Stimulated activated CD4-positive, alpha-beta T cell treated with anti-CD3 and anti-CD28 coated beads, Interleukin-1b, Interleukin-23, amount 100 ng/mL, for 1 hour (primary cell): ENCODE measurements at places on chromosomes 7 and 10.

- no peak for DNase-seq
These were observed 691.1 kb downstream of the PHTF2 start for GRCh38 chr7:78489476-78490240.

DNA sequence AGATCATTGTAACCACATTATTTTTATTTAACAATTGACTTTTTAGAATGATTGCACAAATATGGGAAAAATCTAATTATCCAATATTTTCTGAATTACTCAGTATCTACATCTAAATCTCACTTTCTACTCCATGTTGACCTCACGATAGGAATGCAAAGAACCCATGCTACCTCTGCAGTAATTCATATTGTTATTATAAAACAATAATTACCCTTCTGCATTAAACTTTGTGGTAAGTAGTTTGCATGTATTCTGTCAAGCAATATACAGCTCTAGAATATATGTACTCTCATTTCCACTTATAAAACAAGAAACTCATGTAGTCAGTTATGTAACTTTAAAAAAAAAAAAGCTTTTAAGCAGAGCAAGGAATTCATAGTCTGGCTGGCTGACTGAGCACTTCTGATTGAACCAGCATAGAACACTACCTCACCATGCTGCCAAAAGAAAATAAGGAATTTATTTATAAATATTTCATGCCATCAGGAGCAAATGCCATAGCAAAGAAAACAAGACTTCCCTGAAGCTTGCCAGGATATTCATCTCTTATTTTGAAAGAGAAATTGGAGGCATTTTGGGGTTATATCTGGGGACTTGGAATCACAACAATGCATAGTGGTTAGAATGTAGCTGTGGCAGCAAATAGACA, 895.7 kb downstream of the XPNPEP1 start:
- no peak for DNase-seq

DNA sequence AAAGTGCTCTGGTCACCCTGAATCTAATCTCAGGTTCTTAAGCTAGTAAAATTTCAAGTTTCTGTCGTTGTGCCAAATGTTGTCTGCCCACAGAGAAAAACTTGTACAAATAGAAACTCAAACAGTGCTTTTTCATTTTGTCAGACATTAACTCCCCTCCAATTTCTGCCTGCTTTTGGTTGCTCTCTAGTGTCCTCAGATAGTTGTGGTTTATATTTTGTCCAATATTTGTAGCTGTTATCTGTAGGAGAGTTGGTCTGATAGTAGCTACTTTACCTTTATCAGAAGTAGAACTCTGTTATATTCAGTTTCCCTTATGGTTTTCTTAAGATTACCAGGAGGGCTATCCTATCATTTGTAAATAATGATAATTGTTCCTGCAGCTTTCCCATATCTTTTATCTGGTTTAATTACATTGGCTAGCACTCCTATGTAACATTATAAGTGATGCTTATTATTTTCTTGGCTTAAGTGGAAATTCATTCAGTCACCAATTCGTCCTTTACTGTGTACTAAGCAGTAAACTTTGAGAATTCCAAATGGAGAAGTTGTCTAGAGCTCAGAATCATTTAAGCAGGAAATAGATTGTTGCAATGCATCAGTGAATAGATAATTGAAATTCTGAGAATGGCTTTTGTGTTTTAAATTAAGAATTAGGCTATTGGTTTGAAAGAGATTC, 91.0 kb downstream of the ANKIB1 start:
- no peak for DNase-seq

- DNase-seq, result no peak
These were observed 260.8 kb downstream of the FGFR2 start for GRCh38 chr10:121337427-121337826.

DNA sequence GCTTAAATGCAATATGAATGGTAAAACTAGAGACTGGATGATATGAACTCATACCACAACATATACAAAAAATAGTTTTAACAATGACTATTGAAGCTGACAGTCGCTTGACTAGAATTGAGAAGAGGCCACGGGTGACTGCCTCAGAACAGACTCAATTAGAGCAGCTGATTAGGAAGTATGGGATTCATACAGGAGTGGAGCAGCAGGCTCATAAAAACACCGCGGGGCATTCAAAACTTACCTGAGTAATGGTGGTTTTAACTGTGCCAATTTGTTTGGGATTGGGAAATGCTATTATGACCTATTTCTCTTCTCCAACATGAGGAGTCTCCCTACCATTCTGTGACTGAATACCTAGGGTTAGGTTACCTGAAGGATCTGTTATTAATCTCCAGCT, 2.1 kb downstream of the CADPS2 start:
- no peak for DNase-seq

DNA sequence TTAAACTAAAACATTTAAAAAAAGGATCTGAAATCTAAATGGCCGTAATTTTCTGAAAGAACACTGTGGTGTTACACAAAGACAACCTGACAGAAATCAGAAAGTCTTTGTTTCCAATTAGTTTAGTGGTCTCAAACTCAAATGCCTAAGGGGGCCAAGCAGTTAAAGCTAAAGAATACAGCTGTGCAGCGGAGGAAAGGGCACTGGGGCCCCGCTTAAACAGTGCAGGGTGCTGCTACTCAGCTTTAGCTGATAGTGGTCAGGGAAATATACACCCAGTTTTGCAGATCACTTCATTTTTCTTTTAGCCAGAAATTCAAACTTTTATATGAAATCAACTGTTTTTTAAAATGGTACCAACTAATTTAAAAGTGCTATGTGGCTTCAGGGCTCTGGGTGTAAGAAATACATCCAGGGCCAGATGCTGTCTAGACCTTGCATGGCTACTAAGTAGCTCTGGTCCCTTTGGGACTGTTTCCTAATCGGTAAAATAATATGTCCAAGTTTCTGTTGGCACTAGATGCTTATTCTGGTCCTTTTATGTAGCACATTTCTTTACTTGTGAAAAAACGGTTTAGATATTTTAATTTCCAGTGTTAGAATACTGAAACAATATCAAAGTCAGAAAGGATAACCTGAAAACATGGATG, 161.8 kb upstream of the LAMB4 start:
- DNase-seq, result no peak

DNA sequence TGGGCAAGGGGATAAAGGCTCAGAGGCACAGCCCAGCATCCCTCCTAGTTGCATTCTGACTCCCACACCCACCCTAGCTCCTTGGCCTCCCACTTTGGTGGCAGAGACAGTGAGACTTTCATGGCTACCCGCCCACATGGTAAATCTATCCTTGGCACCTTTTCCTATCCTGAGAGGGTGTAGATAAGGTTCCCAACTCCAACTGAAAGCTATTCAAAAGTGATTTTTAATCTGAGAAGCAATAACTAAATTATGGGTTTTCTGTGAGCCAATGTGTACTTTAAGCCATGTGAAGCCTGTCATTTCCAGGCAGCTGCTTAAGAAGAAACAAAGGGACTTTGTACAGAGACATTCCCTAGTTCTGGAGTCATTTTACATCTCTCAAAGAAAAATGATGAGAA, 9.1 kb downstream of the LAMB1 start:
- DNase-seq, result no peak

DNA sequence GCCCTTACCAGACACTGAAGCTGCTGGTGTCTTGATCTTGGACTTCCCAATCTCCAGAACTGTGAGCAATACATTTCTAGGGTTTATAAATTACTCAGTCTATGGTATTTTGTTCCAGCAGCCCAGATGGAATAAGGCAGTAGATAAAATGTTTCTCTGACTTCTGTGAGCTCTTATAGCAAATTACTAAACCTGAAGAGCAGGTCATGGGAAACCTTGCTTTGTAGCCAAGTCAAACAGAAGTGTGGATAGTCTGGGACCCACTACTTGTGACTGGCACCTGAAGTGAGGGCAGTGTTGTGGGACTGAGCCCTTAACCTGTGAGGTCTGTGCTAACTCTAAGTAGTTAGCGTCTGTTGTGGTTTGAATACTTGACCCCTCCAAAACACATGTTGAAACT, 4.6 kb upstream of the TBRG4 start:
- DNase-seq, result no peak

DNA sequence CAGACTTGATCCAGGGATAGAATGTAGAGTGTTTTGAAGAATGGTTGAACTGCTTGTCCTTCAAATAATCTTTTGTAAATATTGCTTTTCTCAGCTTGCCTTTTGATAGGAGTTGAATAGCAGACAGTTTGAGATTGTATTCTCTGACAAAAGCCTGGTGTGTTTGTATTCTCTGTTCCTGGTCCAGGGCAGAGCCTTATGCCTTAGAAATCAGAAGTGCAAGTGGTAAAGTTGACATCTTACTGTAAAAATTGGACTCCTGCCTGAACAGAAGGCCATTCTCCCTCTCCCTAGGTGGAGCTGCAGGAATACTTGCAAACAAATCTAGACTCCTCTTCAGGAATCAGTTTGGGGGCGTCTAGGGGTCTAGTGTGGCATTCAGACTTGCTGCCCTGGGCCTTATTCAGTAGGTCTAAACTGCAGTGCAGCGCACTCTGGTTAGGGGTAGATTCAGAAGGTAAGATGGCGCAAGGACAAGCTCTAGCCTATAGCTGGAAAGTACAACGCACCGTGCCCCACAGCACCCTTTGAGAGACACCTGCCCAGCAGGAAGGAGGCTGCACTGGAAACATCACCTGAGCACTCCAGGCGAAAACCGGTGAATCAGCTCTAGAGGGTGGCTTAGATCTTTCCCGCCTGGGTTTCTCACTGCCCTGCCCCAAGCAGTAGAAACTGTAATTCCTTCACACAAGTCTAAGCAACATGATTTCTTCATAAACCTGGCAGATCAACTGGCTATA, 608.5 kb upstream of the GALNT17 start:
- no peak for DNase-seq

DNA sequence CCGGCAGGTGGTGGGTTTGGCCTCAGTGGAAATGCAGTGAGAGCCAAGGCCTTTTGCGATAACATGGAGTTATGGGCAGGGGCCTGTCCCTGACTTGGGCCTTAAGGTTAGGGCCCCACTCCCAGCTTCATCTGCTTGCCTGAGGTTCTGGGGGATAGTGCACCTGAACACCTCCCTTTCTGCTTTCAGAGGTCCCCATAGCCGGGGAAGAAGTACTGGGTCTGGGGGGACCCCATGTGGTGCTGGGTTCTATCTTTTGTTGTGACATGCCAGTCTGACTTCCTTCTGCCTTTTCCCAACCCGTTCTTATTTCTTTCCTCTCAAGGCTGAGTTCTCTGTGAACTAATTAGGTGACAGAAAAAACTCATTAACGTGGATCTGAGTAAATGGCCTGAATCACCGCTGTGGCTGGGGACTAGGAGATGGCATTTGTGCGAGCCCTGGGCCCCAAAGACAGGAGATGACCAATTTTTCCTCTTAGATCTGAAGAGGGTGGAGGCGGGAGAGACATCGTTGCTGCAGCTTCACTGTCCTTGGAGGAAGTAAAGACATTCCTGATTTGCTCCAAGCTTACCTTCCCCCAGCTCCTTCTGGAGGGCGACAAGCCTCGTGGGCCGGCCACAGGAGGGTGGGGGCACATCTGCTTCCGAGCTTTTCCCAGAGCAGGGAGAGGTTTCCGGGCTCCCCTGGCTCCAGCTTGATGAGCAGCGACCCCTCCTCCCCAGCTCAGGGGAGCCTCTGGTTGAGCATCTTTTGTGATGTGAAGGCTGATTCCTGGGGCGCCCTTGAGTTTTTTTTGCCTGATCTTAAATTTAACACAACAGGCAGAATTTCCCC, 2.0 kb downstream of the AGAP3 start:
- no peak for DNase-seq

GRCh38 chr7:126302639-126303038, 950.1 kb downstream of the GRM8 start:
- DNase-seq, result no peak

GRCh38 chr10:123537188-123537961, 128.8 kb upstream of the GPR26 start:
- DNase-seq, result no peak

- DNase-seq, result no peak
These were observed 37.9 kb downstream of the ST7 start for GRCh38 chr7:116991233-116991632.

DNA sequence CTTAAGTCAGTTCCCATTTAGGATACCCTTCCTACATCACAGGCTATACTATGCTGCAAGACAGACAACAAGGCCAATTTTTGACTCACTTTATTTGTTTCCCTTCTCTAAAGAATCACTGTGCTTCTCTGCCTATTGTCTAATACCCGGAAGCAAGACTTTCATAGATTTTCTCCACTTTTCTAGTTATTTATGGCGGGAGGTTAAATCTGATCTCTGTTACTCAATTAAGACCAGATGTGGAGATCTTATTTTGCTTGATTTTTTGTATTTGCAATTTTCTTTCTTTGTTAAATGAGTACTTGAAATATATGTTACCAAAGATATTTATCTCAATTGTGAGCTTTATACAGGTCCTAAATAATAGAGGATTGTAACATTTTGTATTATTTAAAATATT, 511.5 kb downstream of the ATRNL1 start:
- DNase-seq, result no peak

DNA sequence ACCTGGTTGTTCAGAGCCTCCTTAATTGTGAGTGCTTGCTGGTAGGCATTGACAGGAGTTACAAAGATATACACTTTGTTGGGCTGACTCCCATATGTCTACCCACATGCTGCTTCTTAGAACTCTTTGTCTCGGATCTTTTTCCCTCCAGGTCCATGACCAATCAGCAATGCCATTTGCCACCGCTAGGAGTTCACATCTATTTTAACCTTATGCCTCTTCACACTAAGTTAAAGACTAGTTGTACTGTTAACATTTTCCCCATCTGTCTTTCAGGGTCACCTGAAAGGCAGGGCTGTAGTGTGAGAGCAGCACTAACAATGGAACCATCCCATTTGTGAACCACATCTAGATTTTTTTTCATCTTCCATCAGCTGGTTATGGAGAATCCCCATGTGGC, 226.7 kb upstream of the NPY start:
- DNase-seq, result no peak

- DNase-seq, result no peak
These were observed 889.9 kb upstream of the C7orf33 start for GRCh38 chr7:147700702-147701101.

- DNase-seq, result no peak
These were observed 128.5 kb downstream of the ANKRD7 start for GRCh38 chr7:118352867-118353453.

DNA sequence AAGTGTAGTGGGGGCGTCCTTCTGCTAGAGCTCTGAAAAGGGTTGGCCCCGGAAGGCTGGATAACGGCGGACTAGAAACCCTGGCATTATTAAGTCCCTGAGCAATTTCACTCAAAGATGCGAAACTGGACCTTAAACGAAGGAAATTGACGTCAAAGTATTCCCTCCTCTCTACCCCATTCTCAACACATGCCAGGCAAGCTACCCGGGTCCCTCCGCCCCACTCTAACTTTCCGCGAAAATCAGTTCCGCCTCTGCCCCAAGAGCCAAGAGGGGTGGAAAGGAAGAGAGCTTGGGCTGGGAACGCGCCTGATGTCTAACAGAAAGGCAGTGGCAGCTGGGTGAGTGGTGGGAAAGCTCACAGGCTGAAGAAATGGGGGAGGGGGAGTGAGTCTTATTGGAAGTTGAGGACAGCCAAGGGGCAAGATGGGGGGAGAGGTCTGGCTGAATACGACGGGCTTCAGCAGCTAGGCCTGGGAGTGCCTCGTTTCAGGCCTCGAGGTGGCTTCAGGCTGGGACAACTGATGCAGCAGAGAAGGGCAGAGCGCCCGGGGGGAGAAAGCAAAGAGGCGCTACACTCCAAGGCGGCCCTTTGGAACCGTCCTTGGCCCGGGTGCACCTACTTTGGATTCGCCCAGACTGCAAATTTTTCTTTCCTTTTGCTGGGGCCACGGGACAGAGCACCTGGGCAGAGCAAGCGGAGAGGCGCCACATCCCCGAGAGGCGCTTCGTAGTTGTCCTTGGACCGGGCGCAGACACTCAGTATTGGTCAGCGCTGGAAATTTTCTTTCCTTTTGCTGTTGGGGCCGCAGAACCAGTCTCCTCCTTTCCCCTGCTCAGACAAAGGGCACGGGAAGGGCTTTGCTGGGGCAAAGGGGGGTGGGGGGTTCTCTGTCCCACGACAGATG, 2.0 kb upstream of the FEZF1 start:
- DNase-seq, result no peak
